ENCODE measurements at places on chromosomes 12 and 14. TPM values are rescaled to one million over a fixed set of nuclear protein-coding genes. Genes with fewer than 3 reads are reported as not detected.

Gene A2ML1
- total RNA-seq = under 0.01 TPM

Gene MAP3K9
- total RNA-seq = 1.7 TPM

Gene PRKD1
- total RNA-seq = 8.0 TPM

Gene MNAT1
- total RNA-seq = 29.9 TPM

Gene IL31
- total RNA-seq = not detected

Gene CLEC4D
- total RNA-seq = not detected

Gene KRT7
- total RNA-seq = 17.0 TPM

Gene RD3L
- not detected for total RNA-seq

Gene PTGER2
- total RNA-seq = 0.97 TPM

Gene FAM181A
- not detected for total RNA-seq

Gene SYT10
- not detected for total RNA-seq

Gene PRDM4
- 40.0 TPM for total RNA-seq

Gene IGFBP6
- total RNA-seq = 162 TPM

Gene THTPA
- total RNA-seq = 24.2 TPM

Data from hair follicle dermal papilla cell (primary cell).